ENCODE measurements at places on chromosomes 2 and 18. TPM values are rescaled to one million over a fixed set of nuclear protein-coding genes. Genes with fewer than 3 reads are reported as not detected.

EIF5B gene
- 98.7 TPM for total RNA-seq

IL1R2 gene
- 0.21 TPM for total RNA-seq

SERPINB7 gene
- not detected for total RNA-seq

HAAO gene
- total RNA-seq: 0.33 TPM

RGPD4 gene
- total RNA-seq: 0.64 TPM
